Erythroblast (primary cell): ENCODE measurements at places on chromosomes 2 and 18.

DNA sequence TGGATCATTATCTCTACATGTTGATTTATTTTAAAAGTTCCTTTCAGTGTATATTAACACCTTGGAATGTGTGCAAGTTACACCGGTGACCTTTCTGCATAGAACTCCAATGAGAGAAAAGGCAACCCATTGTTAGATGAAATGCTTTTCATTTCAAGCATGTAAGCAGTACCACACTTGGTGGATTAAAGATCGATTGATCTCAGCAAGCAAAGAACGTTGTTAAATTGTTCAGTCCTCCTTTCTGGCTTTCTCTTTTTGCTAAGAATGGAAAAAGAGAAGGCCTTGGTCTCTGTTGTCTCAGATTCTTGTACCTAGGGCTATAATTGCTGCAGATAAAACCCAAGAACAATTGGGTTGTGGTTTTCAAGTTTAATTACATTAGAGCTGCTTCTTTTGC lies 843.0 kb downstream of the DPP10 start:
- no peak for DNase-seq

DNA sequence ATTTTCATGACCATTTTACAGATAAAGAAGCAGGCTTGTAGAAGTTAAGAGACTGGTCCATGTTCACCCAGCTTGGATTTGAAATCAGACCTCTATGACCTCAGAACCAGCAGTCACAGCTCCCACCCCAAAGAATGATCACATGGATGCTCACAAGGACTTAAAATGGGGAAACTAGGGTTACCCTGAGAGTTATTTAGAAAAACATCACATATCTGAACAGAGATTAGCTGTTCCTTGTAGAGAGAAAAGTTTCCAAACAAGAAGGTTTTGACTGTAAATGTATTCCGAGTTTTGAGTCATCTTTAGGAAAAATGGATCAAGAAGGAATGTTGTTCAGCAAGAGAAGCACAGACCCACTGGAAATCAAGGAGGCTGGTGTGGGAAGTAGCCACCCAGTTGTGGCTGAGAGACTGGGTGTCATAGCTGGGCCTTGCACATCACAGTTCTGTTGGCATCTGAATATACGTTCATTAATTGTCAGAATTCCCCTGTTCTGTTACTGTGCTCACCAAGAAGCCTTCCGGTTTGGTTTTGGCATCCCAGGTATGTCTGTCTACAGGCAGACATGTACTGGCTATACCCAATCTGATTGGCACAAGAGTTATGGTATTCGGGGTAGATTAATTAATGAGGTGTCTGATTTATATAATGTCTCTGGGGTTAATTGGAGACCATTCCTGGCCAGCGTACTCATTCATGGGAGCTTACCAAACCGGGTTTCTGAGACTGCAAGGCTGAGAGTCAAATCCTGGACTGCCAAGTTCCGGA lies 371.8 kb upstream of the SLC14A2 start:
- DNase-seq, result no peak

DNA sequence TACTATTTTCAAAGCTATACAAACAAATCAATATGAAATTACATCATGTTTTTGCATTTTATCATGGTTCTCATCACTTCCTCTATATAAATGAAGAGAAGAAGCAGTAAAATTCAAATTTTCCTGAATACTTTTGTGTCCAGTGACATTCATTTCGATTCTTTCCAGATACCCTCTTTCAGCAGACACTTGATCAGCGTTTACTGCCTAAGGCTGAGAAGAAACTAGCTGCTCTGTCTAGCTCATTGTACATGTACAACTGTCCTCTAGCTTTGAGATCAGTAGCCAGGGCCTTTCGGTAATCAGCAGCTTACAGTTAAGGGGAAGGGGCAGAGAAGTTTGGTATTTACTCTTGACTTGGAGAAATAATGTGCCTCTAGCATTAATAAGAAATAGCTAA lies 4.8 kb downstream of the VRK2 start:
- DNase-seq, result no peak

DNA sequence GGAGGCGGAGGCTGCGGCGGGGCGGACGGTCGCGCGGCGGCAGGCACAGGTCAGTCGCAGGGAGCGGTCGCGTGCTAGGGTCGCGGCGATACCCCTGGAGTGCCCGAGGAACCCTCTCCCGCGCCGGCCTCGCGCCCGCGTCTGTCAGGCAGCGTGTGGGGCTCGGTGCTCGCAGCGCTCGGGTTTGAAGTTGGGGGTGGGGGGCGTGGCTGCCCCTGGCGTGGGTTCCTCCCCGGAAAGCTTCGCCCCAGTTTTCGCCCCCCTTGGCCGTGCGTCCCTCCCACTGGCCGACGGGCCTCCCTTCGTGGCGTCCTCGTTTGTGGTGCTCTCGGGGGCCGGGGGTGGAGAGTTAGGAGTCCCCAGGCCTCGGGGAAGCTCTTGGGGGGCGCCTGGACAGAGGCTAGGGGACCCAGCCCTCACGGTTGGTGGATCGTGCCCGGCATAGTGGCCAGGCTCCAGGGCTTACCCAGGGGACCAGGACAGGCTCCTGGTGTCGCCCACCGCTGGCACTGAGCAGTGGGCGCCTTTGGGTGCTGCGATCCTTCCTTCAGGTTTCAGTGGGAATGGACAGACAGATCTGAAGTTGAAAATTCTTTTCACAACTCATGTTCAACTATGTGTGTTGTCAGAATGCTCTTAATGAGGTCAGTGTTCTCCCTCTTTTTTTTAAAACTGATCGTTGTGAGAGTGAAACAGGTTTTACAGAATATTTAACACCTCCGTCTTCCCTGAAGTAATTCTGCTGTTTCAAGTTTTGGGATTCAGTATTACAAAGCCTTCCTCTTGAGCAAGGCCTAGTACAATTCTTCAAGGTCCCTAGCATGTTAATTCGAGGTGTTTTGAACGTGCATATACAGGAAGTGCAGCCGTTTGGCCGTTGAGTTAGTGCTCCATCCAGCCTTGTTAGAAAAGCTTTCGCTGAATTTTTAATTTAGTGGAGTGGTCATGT lies 604 bp downstream of the RALBP1 start:
- DNase-seq, result peak; percentile 77

DNA sequence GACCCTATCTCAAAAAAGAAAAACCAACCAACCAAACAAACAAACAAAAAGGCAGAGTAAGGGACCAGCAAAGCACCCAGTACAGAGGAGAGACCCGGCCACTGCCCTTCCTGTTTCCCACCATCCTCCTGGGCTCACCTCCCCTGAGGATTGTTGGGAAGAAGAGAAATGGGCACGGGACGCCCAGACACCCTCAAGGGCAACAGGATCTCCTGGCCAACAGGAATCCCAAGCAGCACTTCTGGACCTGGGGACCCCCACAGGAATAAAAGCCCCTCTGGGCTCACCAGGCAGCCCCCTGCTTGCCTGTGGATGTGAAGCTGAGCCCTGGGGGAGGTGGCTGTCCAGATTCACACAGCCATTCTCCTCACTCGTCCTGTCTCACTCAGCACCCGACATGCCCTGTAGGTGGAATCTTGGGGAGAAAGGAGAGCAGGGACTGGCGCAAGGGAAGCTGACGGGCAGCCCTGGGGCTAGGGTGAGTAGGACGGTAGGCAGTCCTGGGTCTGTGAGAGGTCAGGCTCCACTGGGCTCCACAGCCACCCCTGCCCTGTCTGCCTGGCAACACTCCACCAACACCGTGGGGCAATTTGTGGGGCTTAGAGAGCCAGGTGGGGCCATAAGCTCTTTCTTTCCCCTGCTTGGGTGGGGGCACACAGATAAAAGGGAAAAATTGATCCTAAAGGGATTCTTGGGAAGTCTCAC lies 18.0 kb downstream of the KLF11 start:
- DNase-seq, result no peak

- DNase-seq, result no peak
These were observed 18.7 kb upstream of the NUP35 start for GRCh38 chr2:183105402-183106134.
